ENCODE measurements at places on chromosomes 7 and 10. TPM values are rescaled to one million over a fixed set of nuclear protein-coding genes. Genes with fewer than 3 reads are reported as not detected.
A peak's percentile ranks its signal among the peaks of the same experiment; 100 is the strongest.

- no peak for DNase-seq
Observed at GRCh38 chr10:12597788-12598765, 248.7 kb downstream of the CAMK1D start.

DNA sequence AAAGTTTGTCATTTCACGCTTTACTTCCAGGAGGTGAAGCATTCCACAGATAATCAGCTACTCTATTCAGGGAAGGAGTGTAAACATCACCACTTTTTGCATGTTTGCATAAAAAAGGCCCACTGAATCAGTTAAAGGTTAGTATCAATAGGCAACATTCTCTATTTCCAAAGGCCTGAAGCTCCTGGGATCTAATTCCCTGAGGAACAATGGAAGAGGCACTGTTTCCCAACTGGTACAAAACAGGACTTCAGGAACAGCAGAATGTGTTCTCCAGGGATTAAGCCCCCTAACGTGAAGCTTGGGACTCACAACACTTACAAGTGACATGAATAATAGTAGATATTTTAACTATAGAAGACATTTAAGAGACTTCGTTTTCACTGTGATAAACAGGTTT lies 6.1 kb downstream of the LRRN3 start:
- no peak for DNase-seq

- no peak for DNase-seq
Observed at GRCh38 chr10:92727550-92727949, 37.8 kb downstream of the HHEX start.

PRR15 gene
- total RNA-seq = 11.2 TPM

GRCh38 chr10:101525848-101526247 lies 62.2 kb downstream of the POLL start:
- no peak for DNase-seq

STEAP4 gene
- total RNA-seq = 2.1 TPM

GRCh38 chr10:22765660-22766547 lies 51.5 kb upstream of the PIP4K2A start:
- no peak for DNase-seq

GRCh38 chr7:37040330-37040729 lies 316.0 kb upstream of the AOAH start:
- DNase-seq = no peak

- no peak for DNase-seq
Observed at GRCh38 chr7:147047696-147048095, 931.1 kb downstream of the CNTNAP2 start.

- no peak for DNase-seq
Observed at GRCh38 chr10:118403967-118404366, 61.8 kb upstream of the FAM204A start.

HOXA13 gene
- under 0.01 TPM for total RNA-seq

SPDYE6 gene
- not detected for total RNA-seq

OR2A7 gene
- total RNA-seq = 5.6 TPM

GRCh38 chr7:122719010-122719578 lies 16.4 kb upstream of the RNF148 start:
- no peak for DNase-seq

DNA sequence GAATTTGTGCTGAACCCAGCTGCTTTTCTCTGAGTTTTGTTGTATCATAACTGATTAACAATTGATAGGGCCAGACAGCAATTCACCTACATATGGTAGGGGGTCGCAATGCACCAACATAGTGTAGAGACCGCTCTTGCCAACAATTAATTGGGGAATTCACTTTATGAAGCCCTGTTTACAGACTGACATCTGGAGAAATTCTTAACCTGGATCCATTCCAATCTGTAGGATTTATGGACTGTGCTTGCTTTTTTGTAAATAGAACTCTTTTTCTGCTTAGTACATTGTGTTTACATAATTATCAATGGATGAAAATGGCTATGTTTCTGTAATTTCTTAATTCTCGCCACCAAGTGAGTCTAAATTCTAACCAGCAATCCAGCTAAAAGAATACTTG lies 311.7 kb upstream of the BMPER start:
- no peak for DNase-seq

CALN1 gene
- not detected for total RNA-seq

- no peak for DNase-seq
Observed at GRCh38 chr7:27418541-27418940, 175.9 kb downstream of the EVX1 start.

IDI2 gene
- total RNA-seq = not detected

DNA sequence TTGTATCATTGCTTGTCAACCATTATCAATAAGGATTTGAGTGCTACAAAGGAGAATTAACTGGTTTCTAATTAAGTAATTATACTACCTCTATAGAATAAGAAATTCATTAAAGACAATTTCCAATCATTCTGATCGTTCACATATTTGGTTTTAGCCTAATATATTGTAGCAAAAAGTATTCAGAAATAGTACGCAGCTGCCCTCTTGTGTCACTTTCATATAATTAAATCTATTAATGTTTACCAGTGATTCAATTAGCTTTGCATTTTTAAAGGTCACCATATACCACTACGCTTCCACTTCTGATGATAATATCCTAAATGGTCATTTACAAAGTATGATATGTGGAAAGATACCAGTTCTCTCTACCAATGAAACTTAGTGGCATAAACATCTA lies 128.3 kb downstream of the NEBL start:
- DNase-seq = peak; percentile 16

DNA sequence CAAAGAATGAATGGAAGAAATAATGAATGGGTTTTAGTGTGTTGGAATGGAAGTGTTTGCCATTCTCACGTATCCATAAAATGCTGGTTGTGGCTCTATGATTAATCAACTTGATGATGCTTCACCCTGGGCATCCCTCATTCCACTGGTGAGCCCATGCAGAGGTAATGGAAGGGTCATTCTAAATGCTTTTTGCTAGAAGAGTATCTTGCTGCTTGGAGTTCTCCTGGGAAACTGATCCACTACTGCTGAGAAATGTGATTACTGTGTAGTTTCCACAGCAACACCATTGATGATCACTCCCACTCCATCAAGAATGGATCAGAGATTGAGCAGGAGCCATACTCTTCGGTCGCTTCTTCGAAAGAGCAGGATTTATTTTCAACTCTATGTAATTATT lies 101.6 kb downstream of the ARL5B start:
- no peak for DNase-seq

PAPSS2 gene
- 57.7 TPM for total RNA-seq

GRCh38 chr7:28685242-28685643 lies 272.9 kb downstream of the TRIL start:
- DNase-seq = no peak

- DNase-seq = peak; percentile 45
Observed at GRCh38 chr7:97422046-97422445, 304.5 kb downstream of the SDHAF3 start.

DNA sequence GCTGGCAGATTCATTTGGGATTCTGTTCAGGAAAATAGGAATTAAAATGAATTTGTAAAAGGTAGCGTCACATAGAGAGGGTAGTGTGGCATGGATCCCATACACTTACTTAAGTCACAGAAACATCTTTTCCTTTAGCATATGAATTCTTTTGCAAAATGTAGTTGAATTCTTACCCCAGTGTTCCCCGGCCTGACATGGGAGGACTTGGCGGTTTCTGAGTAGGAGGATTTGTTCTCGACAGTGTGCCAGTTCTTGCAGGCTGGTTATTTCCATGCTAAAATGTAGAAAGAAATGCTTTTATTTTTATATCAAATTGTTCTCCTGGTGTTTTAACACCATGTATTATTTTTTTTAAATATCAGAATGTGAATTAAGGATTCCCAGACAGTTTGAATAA lies 72.6 kb downstream of the PDSS1 start:
- DNase-seq = no peak

DNA sequence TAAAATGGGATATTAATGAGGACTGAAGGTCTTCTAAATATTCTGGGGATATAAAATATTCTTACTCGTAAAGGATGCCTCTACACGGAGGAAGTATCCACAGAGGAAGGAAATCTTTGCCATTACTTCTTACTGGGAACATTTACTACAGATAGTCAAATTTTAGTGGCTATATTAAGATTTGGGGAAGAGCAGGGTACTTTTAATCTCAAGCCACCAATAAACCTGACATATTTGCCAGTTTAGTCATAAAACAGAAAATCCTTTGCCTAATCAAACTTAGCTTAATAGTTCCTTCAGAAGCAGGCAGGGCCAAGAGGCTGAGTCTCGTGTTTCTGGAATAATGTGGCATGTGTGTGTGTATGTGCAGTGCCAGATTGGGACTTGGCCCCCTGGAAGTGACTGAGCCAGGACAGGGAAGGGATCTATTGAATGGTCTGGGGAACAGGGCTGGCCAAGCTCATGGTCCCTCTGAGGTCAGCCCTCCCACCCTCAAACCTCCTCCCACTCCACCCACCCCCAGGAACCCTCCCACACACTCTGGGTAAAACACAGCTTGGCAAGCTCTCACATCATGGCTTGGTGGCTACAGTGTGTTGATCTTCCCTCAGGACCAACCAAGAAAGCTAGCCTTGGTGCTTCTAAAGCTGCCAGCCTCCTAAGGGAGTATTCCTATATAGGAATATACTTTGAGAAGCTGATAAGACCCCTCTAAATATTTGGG lies 1.6 kb upstream of the PIK3CG start:
- DNase-seq = no peak

DNA sequence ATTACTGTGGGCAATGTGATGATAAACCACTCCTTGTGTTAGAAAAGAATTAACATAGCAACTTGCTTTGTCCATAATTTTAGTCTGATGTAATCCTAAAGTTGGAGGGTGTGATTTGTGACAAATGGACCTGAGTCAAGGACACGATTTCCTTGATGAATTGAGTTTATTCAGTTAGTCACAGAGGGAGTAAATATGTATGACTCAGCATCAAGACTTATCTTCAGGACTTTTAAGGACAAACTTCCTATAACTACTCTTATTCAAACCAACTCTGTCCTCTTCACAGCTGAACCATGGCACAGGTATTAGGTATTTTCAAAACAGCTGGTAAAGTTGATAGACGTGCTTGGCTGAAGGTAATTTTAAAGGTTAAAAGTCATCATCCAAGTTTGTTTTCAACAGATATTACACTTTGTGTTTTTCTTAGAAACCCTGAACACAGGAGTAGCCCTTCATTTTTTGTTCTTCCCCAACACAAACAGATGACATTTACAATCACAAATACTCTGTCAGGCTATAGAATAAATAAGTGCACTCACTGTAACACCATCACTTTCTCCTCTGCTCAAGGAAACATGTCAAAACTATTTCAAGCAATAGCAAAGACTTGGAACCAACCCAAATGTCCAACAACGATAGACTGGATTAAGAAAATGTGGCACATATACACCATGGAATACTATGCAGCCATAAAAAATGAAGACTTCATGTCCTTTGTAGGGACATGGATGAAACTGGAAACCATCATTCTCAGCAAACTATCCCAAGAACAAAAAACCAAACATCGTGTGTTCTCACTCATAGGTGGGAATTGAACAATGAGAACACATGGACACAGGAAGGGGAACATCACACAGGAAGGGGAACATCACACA lies 54.5 kb downstream of the COA1 start:
- DNase-seq = peak; percentile 100

DNA sequence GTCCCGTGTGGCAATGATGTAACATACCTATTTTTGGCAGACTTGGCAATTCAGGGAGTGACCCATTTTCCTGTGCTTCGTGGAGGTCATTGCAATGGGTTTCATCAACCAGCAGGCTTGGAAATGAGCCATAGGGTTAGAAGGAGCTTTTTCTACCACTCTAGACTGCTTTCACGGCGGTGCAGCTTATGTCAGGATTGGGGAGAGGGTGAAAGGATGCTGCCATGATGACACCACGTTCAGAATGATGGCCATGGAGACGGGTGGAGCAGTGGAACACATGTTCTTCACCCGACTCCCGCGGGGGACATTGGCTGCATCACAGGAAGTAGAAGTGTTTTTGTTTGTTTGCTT lies 220.2 kb downstream of the EMX2 start:
- DNase-seq = peak; percentile 75

GRCh38 chr7:26858735-26859134 lies 5.7 kb downstream of the SKAP2 start:
- peak; percentile 55 for DNase-seq

DNA sequence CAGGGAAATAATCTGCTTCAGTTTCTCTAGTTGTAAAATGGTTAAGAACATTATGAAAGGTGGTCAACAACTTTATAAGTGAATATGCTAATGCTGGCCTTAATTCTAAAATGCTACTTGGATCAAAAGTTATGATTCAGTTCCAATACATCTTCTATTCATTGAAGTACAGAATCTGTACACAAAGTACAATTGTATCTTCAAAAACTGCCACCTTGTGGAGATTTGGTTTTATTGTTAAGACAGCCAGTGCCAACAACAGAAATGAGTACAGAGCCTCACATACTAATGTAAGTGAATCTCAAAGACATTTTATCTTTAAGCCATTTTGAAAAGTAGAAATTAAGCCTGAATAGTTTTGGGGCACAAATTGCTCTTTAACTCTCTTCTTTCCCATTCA lies 194.0 kb downstream of the CFTR start:
- DNase-seq = peak; percentile 74

DNA sequence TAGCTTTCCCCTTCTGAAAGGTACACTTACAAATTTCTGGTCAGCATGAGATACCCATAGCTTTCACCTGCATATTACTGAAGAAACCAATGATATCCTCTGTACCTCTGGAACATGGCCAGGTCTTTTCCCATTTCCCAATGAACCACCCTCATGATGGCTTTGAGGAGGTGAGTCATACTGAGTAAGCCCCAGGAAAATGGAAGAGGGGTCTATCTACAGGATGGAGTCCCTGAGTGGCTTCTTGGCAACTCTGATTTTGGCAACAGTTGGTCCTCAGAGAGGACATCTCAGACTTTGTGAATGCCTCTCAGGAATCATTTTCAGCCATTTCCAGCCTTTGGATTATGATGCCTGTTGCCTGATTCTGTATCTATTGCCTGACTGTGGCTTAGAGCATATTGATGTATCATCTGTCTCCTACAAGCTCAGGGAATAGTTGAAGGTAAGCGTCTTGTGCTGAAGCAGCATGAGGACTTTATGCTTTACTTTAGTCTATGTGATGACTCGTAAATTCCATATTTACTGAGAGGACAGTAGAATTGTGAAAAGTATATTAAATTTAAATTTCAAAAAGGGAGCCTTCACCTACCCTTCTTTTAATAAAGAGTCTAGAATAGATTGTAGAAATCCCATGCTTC lies 84.7 kb upstream of the DKK1 start:
- peak; percentile 64 for DNase-seq

DNA sequence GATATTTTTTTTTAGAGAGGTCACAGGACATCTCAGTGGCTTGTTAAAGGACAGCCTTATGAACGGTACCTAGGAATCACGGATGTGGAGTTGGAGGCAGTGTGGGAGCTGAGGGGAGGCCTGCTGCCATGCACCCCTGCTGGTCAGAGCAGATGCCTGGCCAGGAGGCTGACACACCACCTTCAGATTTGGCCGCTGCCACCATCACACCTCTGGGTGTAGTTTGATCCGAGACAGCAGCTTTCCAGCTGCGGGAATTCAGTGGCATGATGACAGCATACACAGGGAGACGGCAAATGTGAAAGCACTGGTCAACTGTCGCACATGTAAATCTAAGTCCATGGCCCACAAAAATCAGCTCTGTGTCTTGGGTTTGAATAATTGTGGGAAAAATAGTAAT lies 285.4 kb downstream of the ADARB2 start:
- DNase-seq = no peak
